GM03348 (cell line): ENCODE measurements at places on chromosomes 1 and 21.
A peak's percentile ranks its signal among the peaks of the same experiment; 100 is the strongest.

GRCh38 chr1:183723571-183723970 lies 70.5 kb upstream of the APOBEC4 start:
- DNase-seq: no peak

- peak; percentile 49 for DNase-seq
Observed at GRCh38 chr1:64343105-64343822, 126.7 kb upstream of the CACHD1 start.

GRCh38 chr21:15437883-15438282 lies 291.9 kb upstream of the USP25 start:
- no peak for DNase-seq

GRCh38 chr1:90044346-90044745 lies 49.4 kb downstream of the ZNF326 start:
- no peak for DNase-seq

DNA sequence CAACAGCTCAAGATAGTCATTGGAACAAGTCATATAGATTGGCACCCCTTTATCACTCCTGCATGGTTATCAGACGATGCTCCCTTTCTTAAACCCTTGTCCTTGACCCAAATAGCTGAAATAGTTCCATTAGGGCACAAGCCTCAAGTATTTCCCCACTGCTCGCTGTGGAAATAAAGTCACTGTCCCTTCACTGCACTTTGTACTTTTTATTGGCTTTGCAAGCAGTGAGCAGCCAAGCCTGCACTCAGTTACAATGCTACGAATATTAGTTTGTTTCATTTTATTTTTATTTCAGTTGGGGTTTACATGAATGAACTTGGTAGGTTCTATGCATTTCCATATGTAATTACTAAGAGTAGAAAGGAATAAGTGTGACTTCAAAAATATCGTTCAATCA lies 1176.4 kb downstream of the BRINP3 start:
- no peak for DNase-seq

- DNase-seq: no peak
Observed at GRCh38 chr1:5944843-5945167, 47.4 kb downstream of the NPHP4 start.

DNA sequence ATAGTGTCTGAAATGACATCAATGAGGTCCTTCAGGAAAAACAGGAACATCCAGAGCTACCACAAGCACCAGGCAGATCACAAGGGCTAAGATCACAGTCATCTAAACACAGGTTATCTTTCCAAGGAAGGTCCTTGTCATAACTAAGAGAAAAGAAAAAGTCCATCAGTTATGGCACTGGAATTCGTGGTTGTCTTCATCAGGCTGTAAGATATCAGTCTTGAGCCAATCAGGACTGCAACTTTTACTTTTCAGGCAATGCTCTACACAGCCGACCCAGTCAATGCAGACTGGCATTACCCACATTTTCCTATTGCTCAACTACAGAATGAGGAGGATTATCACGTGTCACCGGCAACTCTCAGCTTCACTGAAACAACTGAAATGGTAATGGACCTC lies 26.4 kb downstream of the SORT1 start:
- peak; percentile 70 for DNase-seq

GRCh38 chr1:145995964-145996432 lies 381 bp downstream of the TXNIP start:
- no peak for DNase-seq

DNA sequence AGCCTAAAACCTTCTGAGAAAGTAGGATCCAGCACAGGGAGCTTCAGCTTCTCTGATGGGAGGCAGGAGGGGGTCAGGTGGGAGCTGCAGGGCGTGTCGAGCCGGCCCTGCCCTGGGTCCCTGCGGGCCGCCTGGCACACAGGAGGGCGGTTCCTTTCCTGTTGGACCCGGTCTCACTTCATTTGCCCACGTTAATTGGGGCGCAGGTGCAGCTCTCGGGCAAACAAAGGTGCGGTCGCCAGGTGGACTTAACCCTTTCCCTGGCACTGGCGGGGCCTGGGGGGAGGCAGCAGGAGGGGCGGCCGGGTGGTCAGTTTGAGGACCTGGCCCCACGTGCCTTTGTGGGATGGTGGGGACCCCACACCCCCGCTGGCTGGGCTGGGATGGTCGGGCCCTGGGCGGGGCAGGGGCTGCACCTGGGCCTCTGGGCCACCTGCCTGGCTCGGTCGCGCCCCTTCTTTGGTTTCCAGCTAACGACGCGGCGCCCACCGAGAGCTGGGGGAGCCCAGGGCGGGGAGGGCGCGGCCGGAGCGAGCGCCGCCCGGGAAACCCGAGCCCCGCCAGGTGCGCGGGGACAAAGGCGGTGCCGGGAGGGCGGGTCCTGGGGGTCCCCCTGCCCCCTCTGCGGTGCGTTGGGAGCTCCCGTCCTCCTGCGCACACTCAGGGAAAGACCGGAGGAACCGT lies 20.8 kb upstream of the C1orf159 start:
- DNase-seq: no peak

GRCh38 chr1:89125240-89125912 lies 538 bp downstream of the GBP2 start:
- peak; percentile 12 for DNase-seq

GRCh38 chr1:221837896-221838295 lies 96.0 kb upstream of the DUSP10 start:
- no peak for DNase-seq
